Neural progenitor cell (in vitro differentiated cells): ENCODE measurements at places on chromosomes 7 and 10. TPM values are rescaled to one million over a fixed set of nuclear protein-coding genes. Genes with fewer than 3 reads are reported as not detected.

GALNT11 gene
- 60.4 and 65.5 TPM in 2 replicates for total RNA-seq

ZNF488 gene
- total RNA-seq: not detected in 2 replicates

POLR2J2 gene
- 1.7 and 2.6 TPM in 2 replicates for total RNA-seq

GRCh38 chr10:3835770-3836169 is 50.8 kb upstream of the KLF6 start:
- H3K4me3 ChIP-seq: no peak overlapping the region
- no peaks in the 10 kb centered on the region for H3K36me3 ChIP-seq
- no peak for DNase-seq
- no peaks in the 10 kb centered on the region for H3K4me1 ChIP-seq

- no peaks in the 10 kb centered on the region for H3K27me3 ChIP-seq
- no peaks in the 10 kb centered on the region for H3K36me3 ChIP-seq
- H3K4me3 ChIP-seq: no peak overlapping the region
- DNase-seq: no peak
Measured at GRCh38 chr7:43364391-43364790, 218.5 kb upstream of the STK17A start.

DNA sequence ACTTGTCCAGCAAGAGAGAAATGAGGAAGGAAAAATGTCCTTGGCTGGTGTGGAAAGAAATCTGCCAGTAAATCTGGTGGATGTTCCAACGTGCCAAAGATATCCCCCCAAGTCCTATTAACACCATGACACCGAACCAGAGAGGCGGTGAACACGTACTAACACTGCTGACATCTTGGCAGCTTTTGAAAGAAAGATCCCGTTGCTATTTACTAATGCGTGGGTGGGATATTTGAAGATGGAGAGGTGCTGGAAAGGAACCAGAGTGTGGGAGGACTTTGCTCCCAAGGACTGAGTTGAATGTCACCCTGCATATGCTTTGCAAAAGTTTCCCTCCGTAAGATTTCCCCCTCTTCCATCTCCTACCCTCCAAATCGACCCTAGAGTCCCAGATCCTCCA is 7.9 kb downstream of the CCDC3 start:
- no peaks in the 10 kb centered on the region for H3K4me1 ChIP-seq
- H3K27me3 ChIP-seq: peaks cover 6% of the 10 kb centered on the region
- no peak for DNase-seq
- no peak overlapping the region for H3K27ac ChIP-seq
- H3K36me3 ChIP-seq: no peaks in the 10 kb centered on the region
- H3K4me3 ChIP-seq: no peak overlapping the region

GRCh38 chr10:70283445-70284399 is at the start of gene NPFFR1:
NPFFR1 (minus strand) TSS chr10:70284004; CDS start chr10:70283676, 328 bp downstream.
- no peak within 1 kb of the TSS for H3K27ac ChIP-seq
- H3K4me1 ChIP-seq: no peaks in the 10 kb centered on the region
- DNase-seq: peak; percentile 81
- no peaks in the 10 kb centered on the region for H3K36me3 ChIP-seq
- H3K4me3 ChIP-seq: peak within 1 kb of the TSS; percentile 57
- peaks cover 64% of the 10 kb centered on the region for H3K27me3 ChIP-seq

DNA sequence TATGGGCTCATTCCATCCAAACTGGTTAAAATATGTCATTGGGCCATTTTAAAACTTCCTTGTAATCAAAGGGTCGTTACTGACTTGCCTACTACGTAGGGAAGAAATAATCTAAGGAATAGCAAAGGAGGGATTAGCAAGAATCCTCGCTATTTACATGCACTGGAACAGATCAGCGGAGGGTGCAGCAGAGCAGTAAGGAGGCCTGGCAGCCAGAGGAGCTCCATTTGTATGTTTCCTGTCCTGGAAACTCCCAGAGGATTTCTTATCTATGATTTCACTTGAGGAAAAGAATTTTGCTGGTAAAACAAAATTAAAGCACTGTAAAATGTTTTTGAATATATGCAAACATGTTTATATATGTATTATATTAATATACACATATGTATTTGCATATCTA is 107.3 kb downstream of the TPK1 start:
- no peaks in the 10 kb centered on the region for H3K27me3 ChIP-seq
- H3K4me1 ChIP-seq: no peaks in the 10 kb centered on the region
- H3K27ac ChIP-seq: no peak overlapping the region
- no peak overlapping the region for H3K4me3 ChIP-seq
- H3K36me3 ChIP-seq: no peaks in the 10 kb centered on the region

RHOBTB1 gene
- 15.1 and 21.5 TPM in 2 replicates for total RNA-seq
